Activated B cell treated with CpG ODN at 0.5 μM for 24 hours (primary cell): ENCODE measurements at places on chromosomes 16 and 17. TPM values are rescaled to one million over a fixed set of nuclear protein-coding genes. Genes with fewer than 3 reads are reported as not detected.

The TUFM gene
- 189 and 206 TPM in 2 replicates for total RNA-seq

The DNAAF1 gene
- total RNA-seq: not detected in 2 replicates

The CCL7 gene
- total RNA-seq: not detected in 2 replicates

The NPIPA2 gene
- 3.5 and 5.0 TPM in 2 replicates for total RNA-seq

The HSD17B2 gene
- total RNA-seq: not detected in 2 replicates

The CDH13 gene
- not detected in 2 replicates for total RNA-seq

The PYDC1 gene
- 0.27 TPM in 1 of 2 replicates, not detected in the other for total RNA-seq

The HSD11B2 gene
- 0.49 TPM in 1 of 2 replicates, not detected in the other for total RNA-seq

The SHCBP1 gene
- total RNA-seq: 1.9 and 2.0 TPM in 2 replicates

The MEFV gene
- total RNA-seq: not detected in 2 replicates

The ZNF18 gene
- total RNA-seq: 10.1 and 11.8 TPM in 2 replicates

The VASN gene
- total RNA-seq: 0.11 and 0.15 TPM in 2 replicates

The KRTAP4-3 gene
- total RNA-seq: not detected in 2 replicates

The CSNK2A2 gene
- 77.3 and 85.5 TPM in 2 replicates for total RNA-seq

The VMO1 gene
- not detected in 2 replicates for total RNA-seq

The ZNF830 gene
- 29.9 and 31.6 TPM in 2 replicates for total RNA-seq

The ALOX12 gene
- total RNA-seq: not detected in 2 replicates

The PHKB gene
- total RNA-seq: 94.8 and 110 TPM in 2 replicates

The RASD1 gene
- 0.86 and 1.0 TPM in 2 replicates for total RNA-seq

The DECR2 gene
- 4.4 and 6.7 TPM in 2 replicates for total RNA-seq

The TBC1D3G gene
- not detected in 2 replicates for total RNA-seq

The CA5A gene
- not detected in 2 replicates for total RNA-seq

The EVI2A gene
- 46.6 and 52.5 TPM in 2 replicates for total RNA-seq

The NQO1 gene
- total RNA-seq: 5.4 and 5.5 TPM in 2 replicates

The OSBPL7 gene
- total RNA-seq: 28.8 and 34.4 TPM in 2 replicates

The TPSAB1 gene
- total RNA-seq: not detected in 2 replicates

The CORO6 gene
- 4.1 and 5.1 TPM in 2 replicates for total RNA-seq

The TOP2A gene
- 5.3 and 6.6 TPM in 2 replicates for total RNA-seq

The KRT23 gene
- not detected in 2 replicates for total RNA-seq

The CES5A gene
- not detected in 2 replicates for total RNA-seq

The EPOP gene
- 2.8 and 3.0 TPM in 2 replicates for total RNA-seq

The SRCIN1 gene
- 0.24 and 0.35 TPM in 2 replicates for total RNA-seq

The BIRC5 gene
- total RNA-seq: 0.81 and 1.0 TPM in 2 replicates

The TVP23A gene
- total RNA-seq: 1.6 and 2.0 TPM in 2 replicates

The SKAP1 gene
- total RNA-seq: 24.3 and 25.3 TPM in 2 replicates

The HOXB9 gene
- 0.13 TPM in 1 of 2 replicates, not detected in the other for total RNA-seq

The CES1 gene
- total RNA-seq: not detected in 2 replicates

The ATAD5 gene
- total RNA-seq: 6.6 and 8.7 TPM in 2 replicates

The TBC1D3I gene
- total RNA-seq: 1.5 and 4.4 TPM in 2 replicates

The PMFBP1 gene
- total RNA-seq: 5.7 and 5.9 TPM in 2 replicates

The SPOP gene
- total RNA-seq: 57.4 and 65.8 TPM in 2 replicates

The CCDC154 gene
- 5.1 and 6.7 TPM in 2 replicates for total RNA-seq

The FNDC8 gene
- total RNA-seq: not detected in 2 replicates

The CIBAR2 gene
- total RNA-seq: not detected in 2 replicates

The PTX4 gene
- total RNA-seq: not detected in 2 replicates

The NRN1L gene
- total RNA-seq: 0.69 and 1.4 TPM in 2 replicates

The CMTM3 gene
- 4.4 and 5.8 TPM in 2 replicates for total RNA-seq

The RNF166 gene
- total RNA-seq: 31.0 and 45.3 TPM in 2 replicates

The ST6GALNAC2 gene
- total RNA-seq: not detected in 2 replicates

The TMC8 gene
- 166 and 181 TPM in 2 replicates for total RNA-seq
